ENCODE measurements at places on chromosomes 3 and 15.

- DNase-seq: no peak
These were observed 15.8 kb downstream of the XXYLT1 start for GRCh38 chr3:195255176-195255500.

DNA sequence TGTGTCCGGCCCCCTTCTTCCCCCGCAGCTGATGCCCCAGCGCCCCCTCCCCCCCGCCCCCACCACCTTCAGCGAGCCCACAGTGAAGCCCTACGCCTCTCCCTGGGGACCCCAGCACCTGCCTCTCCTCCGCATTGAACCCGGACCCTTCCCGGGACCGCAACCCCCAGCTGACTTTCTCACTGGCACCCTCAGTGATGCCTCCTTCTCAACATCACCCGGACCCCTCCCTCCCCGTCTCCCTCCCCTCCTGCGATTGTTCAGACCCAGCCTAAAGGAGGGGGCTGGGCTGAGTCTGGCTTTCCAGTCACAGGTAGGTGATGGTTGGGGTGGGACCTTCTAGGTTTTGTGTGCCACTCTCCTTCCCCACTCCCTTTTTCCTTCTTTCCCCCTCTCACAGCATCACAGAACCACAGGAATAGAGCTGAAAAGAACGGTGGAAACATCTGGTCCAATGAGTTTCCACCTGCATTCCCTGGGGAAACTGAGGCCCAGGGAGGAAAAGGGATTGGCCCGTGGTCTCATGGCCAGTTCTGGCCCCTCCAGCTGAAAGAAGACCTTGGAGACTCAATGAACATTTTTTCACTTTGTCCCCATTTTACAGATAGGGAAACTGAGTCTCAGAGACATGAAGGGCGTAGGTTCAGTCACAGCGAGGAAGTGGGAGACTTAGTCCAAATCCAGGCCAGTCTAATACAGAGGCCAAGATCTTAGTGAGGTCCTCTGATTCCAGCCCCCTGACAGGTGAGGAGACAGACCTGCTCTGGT lies 828 bp downstream of the CAND2 start:
- DNase-seq: no peak

DNA sequence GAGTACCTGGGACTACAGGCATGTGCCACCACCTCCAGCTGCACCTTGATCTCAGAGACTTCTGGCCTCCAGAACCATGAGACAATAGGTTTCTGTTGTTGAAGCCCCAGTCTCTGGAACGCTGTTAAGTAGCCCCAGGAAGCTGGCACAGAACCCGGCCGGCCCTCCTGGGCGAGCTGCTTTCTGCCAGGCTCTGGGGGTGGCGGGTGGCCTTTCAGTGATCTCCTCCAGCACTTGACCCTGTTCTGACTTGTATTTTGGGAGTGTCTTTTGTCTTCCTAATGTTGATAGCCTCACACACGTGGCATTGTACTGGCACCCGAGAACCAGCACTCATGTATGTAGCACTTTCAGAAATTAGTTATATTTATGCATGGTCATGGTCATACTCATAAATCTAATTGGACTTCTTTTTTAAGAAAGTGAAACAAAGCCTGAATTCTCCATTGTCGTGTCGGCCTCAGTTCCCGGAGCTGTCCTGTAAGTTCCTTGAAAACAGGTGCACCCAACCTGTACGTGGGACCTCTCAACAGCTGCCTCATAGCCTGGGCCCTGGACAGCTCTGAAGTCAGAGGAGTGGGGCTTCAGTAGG lies 74.0 kb downstream of the TFRC start:
- DNase-seq: no peak

GRCh38 chr3:44772099-44772442 lies 10.5 kb downstream of the KIF15 start:
- DNase-seq: no peak

GRCh38 chr3:162285259-162285658 lies 788.7 kb downstream of the OTOL1 start:
- no peak for DNase-seq

DNA sequence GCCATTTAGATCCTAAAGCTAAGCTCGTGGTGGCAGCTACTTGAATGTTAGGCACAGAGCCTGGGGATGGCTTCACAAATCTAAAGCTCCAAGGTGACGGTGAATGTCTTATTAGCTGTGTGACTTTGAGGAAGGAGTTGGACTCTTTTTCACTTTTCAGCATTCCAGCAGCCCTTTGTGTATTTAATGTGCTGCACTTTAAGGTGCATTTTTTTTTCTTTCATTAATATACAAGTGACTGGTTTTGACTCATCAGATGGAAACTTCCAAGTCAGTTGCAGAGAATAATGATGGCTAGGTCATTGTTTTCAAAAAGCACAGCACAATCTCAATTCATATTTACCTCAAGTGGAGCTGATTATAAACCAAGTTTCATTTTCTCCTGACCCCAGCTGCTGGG lies 55.8 kb downstream of the TMED3 start:
- no peak for DNase-seq

- no peak for DNase-seq
These were observed 145.0 kb downstream of the STAC start for GRCh38 chr3:36525115-36525801.

DNA sequence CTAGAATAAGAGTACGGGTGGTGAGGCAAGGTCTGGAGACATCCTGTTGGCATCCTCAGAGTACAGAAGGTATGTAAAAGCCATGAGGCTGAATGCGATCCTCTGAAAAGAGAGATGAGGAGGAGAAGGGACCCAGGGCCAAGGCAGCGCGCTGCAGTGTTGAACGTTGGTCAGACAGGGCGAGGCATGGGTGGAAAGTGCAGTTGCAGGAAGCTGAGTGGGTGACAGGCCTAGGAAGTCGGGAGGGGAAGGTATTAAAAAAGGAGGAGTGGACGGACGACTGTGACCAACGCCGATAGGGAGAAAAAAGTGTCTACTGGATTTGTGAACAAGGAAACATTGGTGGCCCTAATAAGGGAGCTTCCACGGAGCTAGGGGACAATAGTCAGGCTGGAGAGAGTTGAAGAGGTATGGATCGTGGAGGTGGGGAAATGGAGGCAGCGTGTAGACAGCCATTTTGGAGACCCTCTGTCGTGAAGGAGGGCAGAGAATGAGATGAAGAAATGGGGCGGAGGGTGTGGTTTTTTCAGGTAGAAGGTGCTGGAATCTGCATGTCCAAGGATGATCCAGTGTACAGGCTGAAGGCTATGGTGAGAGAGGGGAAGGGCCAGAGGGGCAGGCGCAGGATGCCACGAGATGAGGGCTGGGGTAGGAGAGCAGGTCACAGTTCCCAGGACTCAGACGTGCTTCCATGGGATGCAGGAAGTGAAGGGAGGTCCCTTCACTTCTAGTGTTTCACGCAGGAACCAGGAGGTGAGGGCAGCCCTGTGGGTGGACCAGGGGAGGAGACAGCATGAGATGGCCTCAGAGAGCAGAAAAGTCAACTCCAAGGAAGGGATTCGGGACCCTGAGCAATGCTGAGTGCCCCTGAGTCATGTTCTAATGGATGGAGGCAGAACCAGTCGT lies 115.9 kb downstream of the ASB7 start:
- no peak for DNase-seq

- no peak for DNase-seq
These were observed 28.6 kb upstream of the UTS2B start for GRCh38 chr3:191358929-191359328.

- DNase-seq: no peak
These were observed 189.4 kb downstream of the UBE3A start for GRCh38 chr15:25249236-25250010.

DNA sequence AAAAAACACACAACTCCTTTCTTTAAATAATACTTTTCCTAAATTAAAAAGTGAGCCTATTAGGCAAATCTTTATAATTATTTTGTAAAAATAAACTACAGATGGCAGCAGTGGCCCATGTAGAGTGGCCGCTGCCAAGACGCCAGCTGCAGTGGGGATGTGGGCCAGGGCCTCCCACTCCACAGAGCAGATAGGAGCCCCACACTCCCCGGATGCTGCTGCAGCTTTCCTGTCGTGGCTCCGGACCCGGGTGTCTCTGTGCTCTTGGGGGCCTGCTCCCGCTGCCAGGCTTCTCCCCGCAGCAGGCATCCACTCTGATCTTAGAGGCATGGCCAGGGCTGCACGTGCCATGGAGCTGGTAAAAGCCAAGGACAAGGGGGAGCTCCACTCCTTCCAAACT lies 67.5 kb downstream of the PROS1 start:
- DNase-seq: no peak

GRCh38 chr3:104438706-104439105 lies 928.0 kb upstream of the ALCAM start:
- no peak for DNase-seq

DNA sequence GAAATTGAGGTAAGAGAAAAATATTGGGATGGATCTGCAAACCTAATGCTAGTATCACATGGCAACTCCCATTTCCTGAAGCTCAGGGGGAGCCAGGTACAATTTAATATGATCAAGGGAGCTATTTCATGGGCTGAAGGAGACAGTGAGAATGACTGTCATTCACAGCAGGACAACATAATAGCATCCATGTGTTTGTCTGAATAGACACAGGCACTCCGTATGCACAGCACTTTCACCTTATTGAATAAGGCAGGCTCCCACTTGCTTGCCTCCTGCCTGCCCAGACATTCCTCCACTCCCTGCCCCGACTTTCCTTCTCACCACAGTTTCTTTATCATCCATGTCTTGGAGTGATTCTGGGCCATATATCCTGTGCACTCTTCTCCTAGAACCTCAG lies 156.6 kb upstream of the SLC24A5 start:
- DNase-seq: no peak

DNA sequence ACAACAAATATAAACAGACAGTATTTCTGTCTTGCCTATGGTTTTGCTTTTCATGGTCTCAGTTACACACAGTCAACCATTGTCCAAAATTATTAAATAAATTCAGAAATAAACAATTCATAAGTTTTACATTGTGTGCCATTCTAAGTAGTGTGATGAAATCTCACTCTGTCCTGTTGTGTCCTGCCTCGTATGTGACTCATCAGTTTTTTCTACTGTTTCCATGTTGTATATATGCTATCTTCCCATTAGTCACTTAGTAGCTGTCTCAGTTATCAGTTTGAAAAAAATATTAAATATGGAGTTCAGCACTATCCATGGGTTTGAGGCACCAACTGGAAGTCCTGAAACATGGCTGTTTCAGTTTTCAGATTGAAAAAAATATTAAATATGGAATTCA lies 282.4 kb upstream of the GRM7 start:
- DNase-seq: no peak

GRCh38 chr3:137335478-137335877 lies 377.7 kb downstream of the IL20RB start:
- DNase-seq: no peak

- DNase-seq: no peak
These were observed 790 bp upstream of the WHAMM start for GRCh38 chr15:82808634-82809041.

DNA sequence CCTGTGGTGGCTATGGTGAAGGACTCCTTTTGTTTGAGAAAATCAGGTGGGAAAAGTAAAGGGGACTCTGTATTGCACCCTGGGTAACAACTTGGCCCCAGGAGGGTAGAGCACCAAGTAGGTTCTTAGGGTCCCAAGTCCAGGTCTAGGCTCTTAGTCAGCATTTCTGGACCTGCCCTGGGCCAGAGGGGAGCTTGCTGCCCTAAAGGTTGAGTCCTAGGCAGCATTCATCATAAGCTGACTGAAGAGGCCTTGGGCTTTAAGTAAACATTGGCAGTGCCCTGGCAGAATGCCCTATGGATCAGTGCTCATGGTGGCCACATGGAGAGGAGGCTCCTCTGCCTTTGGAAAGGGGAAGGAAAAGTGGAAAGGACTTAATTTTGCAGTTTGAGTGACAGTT lies 268.5 kb upstream of the CTNNB1 start:
- no peak for DNase-seq
